ENCODE measurements at places on chromosomes 7 and 10.

GRCh38 chr7:20450536-20450935, 119.8 kb downstream of the ITGB8 start:
- DNase-seq = no peak

DNA sequence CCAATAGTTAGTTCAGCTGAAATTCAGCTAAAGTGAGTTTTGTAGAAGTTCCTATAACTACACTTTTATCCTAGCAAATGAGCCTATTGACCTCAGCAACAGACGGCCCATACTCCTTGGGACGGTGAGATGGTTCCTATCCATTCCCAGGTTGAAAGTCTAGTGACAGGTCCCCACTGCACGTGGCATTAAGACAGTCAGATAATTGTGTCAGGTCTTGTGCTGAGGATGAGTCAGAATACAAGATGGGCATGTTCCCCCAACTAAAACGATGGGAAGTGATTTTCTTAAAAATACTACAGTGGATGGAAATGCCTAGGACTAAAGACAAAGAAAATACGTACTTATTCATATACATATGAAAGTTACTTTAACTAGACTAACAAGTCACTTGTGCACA, 2.1 kb downstream of the CAV1 start:
- no peak for DNase-seq

DNA sequence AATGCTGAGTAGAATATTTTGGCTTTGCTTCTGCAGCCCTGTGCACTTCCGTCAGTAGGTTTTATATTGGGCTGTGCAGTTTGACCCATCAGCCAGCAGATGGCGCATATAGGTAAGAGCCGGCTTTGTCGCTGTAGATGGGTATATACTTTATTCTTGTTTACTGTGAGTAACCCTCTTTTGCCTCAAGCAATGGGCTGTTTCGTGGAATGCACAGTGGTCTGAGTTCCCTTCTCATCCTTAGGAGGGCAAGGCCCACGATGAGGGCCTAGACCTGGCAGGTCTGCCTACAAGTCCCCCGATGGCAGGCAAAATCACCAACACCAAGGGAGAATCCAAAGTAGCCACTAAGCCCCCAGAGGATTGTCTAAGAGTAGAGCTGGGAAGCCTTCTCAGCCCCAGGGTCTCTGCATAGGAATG, 1002.9 kb upstream of the KCND2 start:
- no peak for DNase-seq

- DNase-seq = no peak
Measured at GRCh38 chr10:43375401-43376020, 4.1 kb downstream of the FXYD4 start.

DNA sequence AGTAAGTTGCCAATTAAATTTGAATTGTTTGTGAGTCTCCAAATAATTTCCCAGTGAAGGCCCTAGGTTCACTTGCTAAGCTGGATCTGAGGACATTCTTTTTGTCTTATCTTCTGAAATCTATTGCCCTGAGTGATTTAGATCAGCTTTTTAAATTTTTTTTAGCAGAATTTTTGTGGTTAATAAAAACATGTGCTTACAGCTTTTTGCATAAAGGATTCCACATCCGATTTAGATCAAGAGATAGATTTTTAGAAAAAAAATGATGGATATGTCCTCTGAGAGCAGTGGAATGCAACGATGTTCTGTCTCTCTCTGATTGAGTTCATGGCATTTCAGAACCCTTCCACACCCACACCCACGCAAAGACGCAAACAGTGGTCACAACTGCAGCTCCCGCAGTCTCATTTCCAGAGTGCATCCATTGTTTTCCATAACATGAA, 358.8 kb downstream of the SUGCT start:
- no peak for DNase-seq

DNA sequence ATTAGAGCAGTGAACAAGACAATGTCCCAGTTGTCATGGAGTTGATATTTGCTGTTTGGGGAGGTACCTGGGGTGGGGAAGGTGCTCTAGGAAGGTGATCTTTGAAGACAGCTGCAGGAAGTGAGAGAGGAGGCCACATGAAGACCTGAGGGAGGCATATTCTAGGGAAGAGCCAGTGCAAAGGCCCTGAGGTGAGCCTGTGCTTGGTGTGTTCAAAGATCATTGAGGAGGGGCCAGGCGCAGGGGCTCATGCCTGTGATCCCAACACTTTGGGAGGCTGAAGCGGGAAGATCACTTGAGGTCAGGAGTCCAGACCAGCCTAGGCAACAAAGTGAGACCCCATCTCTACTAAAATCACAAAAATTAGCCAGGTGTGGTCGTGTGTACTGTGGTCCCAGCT, 15.1 kb downstream of the SEC61A2 start:
- no peak for DNase-seq

- no peak for DNase-seq
Measured at GRCh38 chr10:103982639-103983038, 15.7 kb downstream of the SLK start.

- DNase-seq = no peak
Measured at GRCh38 chr7:95861041-95861440, 88.7 kb downstream of the DYNC1I1 start.

DNA sequence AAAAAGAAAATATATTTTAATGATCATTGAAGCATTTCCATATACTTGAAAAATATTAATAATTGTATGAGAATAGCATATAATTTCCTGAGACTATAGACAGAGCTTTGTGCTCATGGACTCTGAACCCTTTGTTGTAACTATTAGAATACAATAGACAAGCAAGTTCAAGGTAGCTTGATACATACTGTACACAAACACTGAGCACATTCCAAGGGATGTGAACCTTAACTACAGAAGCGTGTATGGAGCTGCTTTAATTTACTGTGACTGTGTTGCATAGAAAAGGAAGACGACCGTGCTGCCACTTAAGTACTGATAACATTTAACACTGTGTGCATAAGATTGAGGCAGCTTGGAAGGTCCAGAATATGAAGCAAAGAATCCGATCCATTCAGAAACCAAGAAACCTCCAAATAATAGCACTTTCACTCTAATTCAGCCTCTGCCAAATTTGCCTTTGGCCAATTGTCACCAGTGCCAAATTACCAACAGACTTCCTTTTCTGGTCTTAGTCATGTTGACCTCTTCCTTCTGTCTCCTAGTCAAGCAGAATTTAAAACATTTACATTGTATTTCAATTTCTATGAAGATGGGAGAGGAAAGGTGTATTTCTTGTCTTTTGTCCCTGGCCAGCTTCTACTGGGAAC, 566.1 kb upstream of the GALNT17 start:
- no peak for DNase-seq

DNA sequence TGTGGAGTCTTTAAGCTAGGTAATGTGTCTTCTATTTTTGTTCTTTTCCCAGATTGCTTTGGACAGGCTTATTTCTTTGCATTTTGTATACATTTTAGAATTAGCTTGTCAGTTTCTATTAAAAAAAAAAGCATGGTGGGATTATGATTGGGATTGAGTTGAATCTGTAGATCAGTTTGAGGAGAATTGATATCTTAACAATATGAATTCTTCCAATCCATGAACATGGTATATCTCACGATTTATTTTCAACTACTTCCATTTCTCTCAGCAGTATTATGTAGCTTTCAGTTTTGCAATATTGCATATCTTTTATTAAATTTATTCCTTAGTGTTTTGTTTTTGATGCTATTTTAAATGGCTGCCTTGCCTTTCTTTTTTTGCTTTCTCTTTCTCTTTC, 13.7 kb downstream of the STARD3NL start:
- no peak for DNase-seq

DNA sequence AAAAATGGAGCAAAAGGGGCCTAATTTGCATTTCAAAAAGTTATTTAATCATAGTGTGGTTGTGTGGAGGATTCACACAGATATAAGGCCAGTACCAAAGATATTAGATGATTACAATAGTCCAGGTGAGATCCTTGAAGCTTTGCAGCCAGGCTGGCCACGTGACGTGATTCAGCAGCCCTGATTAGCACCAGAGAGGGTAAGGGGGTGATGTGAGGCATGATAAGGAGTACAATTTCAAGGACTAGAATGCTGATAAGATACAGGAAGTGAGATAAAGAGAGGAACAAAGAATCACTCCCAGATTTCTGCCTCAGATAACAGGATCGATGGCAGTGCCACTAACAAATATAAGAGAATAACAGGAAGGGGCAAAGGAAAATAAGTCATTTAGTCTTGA, 108.4 kb upstream of the PALS2 start:
- DNase-seq = no peak

- DNase-seq = no peak
Measured at GRCh38 chr10:43233601-43234430, 33.0 kb downstream of the RASGEF1A start.

DNA sequence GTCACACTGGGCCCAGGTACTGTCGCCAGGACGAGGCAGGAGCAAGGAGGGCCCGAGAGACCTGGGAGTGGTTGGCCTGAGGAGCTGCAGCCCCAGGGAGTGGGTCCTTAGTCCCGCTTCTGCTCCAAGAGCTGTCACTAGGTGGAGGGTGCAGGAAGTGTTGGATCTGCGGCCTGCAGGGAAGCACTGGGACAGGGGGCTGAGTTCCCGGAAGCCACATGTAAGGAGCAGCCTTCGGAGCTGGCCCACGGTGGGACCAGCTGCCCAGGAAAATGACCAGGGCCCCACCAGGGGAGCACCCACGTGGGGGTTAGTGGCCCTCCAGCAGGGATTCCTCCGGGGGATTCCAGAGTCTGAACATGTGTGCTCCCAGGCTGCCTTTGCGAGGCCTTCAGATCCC, 9.2 kb upstream of the AQP1 start:
- no peak for DNase-seq

DNA sequence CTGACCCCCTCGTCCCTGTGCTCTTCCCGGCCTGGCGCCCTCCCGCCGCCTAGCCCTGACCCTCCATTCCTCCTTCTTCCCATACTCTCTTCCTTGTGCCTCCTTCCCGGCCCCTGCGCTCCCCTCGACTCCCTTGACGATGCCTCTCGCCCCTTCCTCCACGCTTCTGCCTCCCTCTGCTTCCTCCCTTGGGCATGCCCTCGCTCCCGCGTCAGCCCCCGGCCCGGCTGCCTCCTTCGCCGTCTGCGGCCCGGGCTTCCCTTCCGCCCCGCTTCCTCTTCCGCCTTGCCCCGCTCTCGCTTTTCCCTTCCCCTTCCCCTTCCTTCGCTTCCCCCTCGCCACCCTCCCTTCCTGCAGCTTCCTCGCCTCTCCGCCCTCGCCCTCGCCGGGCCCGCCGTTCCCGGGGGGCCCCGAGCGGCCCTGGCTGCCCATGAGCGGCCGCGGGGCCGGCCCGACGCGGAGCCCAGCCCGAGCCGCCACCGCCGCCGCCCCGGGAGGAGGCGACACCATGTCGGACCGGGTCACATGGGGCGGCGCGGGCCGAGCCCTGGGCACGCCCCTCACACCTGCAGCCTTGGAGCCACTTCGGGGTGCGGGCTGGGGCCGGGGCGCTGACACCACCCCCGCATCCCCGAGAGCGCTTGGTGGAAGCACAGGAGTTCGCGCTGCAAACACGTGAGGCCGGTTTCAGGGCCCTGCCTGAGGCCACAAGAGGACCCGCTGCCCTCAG, at the start of gene FBXW4:
Gene FBXW4 (minus strand): TSS at position 497 of the 730 bp plus-strand sequence. CDS start 65 bp downstream, at position 432.
- DNase-seq = peak; percentile 28

DNA sequence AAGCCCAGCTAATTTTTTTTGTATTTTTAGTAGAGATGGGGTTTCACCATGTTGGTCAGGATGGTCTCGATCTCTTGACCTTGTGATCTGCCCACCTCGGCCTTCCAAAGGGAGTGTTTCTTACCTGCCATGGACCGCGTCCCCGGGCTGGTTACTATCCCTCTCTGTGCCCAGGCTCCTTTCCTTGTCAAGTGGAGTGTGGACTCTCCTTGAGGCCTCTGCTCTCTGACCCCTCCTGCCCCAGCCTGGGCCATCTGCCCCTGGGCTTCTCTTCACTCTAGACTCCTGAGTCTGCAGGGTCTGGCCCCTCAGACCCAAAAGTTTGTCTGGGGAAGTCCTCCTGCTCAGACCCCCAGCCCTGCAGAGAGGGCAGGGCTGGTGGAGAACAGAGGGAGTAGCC, 20.7 kb downstream of the NEURL1 start:
- DNase-seq = no peak

DNA sequence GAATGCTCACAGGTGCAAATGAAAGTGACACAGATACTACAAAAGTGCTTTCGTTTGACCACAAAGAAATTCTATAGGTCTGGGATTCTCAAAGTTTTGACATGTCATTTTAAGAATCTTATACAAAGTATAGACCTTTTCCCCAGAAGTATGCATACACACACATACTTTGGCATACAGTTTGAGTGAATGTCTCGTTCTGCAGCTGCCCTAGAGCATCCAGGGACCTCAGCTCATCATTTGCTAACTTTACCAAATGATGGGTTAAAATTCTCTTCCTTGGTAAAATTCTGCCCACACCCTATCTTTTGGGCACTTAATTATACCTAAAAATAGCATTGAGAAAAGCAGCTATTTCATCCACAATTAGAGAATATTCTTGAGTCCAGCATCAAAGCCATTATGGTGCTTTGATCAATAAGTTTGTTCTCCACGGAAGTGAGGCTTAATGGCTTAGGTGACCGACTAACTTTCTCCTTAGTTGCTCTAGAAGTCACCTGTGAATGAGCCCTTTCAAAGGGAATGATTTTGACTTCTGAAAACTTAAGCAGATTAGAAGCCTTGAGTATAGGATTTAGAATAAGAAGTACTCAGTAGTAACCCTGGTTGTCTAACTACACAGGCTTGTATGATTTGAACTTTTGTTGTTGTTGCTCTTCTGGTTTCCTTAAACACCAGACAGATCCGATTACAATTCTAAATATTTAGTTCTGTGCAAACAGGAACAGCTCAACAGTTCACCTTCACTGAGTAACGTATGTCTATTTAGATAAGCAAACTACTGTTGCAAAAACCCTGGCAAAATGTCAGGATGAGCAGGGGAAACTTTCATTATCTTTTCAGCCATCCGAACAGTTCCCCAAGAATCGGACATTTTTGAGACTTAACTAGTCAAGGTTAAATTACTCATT, 70.6 kb downstream of the CNNM2 start:
- DNase-seq = no peak

GRCh38 chr10:119305860-119306513, 98.6 kb downstream of the GRK5 start:
- peak; percentile 70 for DNase-seq

DNA sequence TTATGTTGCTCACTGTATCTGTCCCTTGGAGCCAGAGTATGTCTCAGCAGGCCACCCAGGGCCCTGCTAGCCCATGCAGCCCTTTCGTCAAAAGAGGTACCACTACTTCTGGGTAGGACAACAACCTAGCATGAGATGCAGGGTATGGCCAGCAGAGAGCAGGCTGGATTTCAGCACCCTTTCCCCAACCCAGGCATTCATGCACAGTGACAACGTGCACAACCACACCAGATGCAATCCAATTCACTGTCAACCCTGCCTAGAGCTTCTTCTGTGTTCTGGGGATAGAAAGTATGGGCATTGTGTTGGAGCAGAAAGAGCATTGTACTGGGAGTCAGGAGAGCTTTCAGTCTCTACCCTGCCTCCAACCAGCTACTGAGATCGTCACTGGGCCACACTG, 37.9 kb downstream of the JAZF1 start:
- DNase-seq = no peak

GRCh38 chr7:113087071-113087998, 708 bp upstream of the GPR85 start:
- DNase-seq = no peak

DNA sequence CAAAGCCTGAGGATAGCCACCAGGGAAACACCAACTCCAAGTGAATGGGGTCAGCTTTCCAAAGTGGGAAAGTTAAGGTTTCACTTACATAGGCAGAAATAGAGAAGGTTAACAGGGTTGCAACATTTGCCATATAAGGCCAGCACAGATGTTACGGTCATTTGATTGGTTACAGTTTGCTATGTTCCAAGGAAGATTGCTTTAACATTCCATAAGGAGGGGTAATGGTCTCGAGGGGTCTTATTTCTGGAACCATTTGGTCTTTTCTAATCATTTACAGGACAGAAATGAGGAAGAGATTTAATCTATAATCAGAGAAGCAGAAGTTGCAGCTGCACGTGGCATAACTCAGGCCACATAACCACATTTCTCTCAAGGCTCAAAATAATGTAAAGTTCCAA, 679.4 kb upstream of the C7orf33 start:
- no peak for DNase-seq
